ENCODE measurements at places on chromosomes 6 and 20.

GRCh38 chr6:71510057-71510713 lies 221.6 kb downstream of the OGFRL1 start:
- peak; percentile 29 for DNase-seq

GRCh38 chr20:2242678-2243077 lies 53.1 kb upstream of the TGM3 start:
- no peak for DNase-seq

DNA sequence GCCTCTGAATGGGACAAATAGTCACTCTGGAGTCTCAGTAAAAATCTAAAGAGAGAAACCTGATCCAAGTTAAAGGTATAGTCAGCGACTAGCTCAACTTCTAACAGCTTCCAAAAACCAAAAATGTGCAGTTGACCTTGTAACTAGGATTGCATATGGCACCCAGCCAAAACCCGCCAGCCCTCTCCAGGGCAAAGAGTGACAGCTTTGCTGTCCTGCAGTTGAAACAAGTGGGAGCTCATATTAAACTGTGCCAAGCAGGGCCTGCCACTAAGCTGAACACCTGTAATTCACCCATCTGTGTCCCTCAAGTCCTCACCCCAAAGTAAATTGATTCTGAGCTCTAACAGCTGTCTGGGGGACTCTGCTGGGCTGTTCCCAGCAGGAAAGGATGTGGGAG lies 695.3 kb downstream of the MAFB start:
- peak; percentile 36 for DNase-seq

- no peak for DNase-seq
Measured at GRCh38 chr20:39904476-39905112, 784.4 kb downstream of the MAFB start.

DNA sequence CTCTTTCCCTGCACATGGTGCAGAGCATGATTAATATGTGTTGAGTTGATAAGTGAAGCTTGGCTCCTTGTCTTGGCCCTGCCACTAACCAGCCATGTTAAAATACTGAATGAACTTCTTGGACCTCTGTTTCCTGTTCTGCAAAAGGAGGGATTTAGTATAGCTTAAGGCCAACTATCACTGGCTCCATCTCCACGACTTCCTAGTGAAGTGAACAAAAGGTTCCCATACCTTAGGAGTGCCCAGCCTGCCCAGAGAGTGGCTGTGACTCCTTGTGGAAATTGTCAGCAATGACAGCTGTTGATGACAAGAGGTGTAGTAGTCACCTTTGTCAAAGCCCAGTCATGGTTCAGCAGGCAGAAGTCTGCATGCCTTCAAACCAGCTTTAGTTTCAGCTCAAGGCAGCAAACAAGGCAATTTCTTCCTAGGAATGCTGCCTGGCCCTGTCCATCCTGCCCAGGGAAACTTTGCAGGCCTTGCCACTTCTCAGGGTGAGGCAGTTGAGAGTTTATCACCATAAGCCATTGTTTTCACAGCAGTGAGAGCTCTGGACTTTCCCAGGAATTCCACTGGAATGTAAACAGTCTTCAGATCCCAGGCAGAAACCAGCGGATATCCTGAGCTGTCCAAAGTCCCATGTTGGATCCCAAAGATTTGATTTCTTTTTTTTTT lies 169.7 kb upstream of the TNFAIP3 start:
- DNase-seq, result no peak

GRCh38 chr6:37696220-37696840 lies 1.4 kb downstream of the MDGA1 start:
- DNase-seq, result no peak

- peak; percentile 62 for DNase-seq
Measured at GRCh38 chr6:125340991-125341390, 39.2 kb upstream of the HDDC2 start.

DNA sequence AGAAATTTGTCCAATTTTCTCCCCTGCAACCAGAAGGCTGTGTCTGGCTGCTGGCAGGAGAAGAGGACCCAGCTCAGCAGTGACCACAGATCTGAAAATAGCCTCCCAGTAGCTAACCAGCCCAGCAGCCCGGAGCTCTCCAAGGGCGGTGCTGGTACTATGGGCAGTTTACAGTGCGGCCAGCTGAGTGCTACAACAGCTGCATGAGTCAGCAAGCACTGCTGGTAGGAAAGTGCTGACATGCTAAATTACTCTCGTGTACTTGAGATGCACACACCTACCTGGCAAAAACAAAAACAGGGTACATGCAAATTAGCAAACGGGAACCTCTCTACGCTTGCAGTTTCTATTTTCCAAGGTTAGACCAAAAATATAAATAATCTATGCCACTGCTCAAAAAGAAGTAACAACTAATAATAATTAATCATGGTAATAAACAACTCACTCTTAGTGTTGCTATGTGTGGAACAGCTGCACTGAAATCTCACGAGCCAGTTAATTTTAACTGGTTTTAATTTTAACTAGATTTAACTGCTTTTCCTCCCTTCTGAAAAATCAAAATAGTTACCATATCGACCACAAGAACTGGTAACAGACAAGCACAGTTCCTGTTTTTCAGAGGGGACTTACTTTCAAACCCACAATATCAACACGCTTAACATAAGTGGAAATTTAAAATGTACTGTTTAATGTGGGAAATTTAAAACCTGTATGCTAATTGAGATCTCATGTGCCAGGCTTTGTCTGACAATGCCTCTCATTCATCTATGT lies 10.8 kb downstream of the BACH2 start:
- peak; percentile 24 for DNase-seq

DNA sequence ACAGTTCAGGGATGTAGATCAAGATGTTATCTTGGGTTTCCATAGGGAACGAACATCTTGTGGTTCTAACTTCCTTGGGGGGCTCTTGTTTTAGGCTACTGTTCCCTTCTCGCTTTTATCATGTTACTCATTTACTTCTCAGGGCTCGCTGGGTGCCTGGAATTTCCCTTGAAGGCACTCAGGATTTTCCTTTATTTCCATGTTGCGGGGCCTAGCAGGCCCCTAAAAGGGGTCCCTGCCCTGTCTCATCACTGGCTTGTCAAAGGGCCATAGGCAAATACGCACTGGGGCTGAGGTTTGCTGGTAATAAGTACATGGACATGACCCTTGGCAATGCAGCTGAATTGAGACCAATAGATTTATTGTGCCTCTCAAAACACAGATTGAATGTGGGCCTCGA lies 262.3 kb downstream of the CDH4 start:
- DNase-seq, result no peak

DNA sequence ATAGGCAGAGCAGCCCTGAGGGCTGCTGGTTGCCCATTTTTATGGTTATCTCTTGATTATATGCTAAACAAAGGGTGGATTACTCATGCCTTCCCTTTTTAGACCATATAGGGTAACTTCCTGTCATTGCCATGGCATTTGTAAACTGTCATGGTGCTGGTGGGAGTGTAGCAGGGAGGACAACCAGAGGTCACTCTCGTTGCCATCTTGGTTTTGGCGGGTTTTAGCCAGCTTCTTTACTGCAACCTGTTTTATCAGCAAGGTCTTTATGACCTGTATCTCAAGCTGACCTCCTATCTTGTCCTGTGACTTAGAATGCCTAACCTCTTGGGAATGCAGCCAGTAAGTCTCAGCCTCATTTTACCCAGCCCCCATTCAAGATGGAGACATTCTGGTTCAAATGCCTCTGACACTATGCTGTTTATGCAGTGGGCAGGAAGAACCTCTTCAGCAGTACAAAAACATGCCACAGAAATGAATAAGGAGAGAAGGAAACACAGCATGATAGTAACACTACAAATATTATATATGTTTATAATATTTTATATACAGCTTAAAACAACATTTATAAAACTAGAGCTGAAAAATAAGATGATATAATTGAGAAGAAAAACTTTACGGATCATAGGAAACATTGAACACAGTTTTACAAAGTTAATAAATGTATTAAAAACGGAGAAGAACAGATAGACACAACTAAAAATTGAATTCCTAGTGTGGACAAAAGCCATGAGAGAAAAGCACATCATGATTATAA lies 58.9 kb upstream of the SAMD5 start:
- no peak for DNase-seq

- DNase-seq, result no peak
Measured at GRCh38 chr20:25279403-25279802, 31.5 kb downstream of the PYGB start.

DNA sequence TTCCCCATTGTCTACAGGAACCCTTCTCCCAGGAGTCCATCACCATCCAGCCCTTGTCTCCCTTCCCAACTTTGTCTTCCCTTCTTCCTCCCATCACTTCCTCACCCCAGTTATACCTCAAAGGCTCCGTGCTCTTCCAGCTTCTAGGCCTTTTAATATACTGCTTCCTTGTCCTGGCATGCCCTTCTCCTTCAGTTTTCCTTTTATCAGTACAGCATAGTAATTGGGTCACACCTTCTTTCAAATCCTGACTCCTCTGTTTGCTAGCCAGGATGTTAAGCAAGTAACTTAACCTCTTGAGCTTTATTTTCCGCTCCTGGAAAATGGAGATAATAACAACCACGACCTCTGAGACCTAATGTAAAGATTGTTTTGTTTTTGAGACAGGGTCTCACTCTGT lies 54.9 kb upstream of the PNRC1 start:
- no peak for DNase-seq

DNA sequence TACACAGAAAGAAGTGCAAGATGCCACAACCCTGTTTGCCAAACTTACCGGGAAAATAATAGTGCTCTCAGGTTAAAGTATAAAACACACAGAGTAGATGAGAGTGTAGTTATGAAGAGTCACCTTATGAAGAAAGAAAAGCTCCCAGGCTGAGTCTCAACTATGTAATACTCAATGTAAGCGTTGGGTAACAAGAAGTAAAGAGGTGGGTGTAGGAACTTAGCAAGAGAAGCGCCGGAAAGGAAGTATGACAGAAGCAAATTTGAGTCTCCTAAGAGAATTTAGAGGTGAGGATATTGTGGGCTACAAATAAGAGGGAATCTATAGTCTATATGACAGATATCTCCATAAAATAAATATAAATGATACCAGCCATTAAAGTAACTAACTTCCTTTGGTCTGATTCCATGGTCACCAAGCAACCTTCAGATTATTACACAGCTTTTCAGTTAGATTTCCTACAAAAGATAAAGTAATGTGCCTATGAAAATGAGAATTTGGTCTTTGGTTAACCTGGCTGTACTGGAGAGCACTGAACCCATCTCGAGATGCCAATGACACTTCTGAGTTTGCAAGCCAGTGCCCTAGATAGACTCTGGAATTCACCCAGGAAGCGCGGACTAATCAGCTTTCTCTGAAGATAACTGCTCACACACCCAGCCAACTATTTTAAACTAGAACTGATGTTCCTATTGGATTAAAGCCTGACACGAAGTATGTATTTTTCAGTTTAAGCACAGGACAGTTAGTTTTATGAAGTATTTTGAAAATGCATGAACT lies 1.8 kb downstream of the TUBE1 start:
- no peak for DNase-seq

GRCh38 chr20:49634116-49634515 lies 66.2 kb upstream of the PTGIS start:
- DNase-seq, result no peak

DNA sequence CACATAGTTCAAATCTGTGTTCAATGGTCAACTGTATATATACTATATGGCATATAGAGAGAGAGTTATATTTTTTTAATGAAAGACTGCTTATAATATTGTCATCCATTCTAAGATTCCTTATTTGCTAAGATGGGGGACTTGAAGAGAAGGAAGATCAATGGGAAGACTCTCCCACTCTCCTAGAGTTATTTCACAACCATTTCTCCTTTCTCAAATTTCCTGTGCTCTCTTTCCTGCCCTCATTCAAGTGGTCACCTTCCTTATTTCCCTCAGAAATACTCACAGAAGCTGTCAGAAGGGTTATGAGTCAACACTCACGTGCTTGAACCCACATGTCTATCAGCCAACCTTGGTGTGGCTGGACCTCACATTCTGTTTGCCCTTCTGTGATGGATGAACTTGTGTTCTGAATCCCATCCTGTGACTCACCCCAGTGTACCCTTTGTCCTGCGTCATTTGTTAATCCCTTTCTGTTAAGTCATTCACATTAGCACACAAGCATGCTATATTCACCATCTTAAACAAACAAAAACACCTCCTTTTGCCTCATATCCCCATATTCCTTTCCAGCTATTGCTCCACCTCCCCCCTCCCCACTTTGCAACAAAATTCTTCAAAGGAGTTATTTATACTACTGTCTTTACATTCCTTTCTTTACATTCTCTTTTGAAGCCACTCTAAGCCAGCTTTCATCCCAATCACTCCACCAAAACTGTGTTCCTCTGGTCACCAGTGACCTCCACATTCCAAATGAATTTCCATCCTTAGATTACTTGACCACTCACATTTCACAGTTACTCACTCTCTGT lies 279.3 kb upstream of the TCF21 start:
- no peak for DNase-seq

GRCh38 chr6:138685257-138685656 lies 88.3 kb upstream of the CCDC28A start:
- no peak for DNase-seq

DNA sequence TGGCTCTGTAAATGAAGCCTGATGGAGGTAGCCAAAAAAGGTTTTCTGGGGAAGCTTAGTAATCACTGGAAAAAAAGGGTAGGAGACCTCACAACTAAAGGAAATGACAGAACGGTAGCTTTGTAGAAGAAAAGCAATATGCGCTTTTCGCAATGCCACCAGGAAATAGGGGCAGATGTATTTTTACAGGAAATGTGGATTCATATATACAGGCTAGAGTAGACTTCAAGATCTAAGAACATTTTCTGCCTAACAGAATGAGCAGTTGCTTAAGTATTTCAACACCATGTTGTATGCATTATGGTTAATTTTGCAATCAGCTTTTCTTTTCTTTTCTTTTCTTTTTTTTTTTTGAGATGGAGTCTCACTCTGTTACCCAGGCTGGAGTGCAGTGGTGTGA lies 219.6 kb downstream of the CD83 start:
- no peak for DNase-seq

GRCh38 chr20:49790077-49790798 lies 22.4 kb upstream of the SLC9A8 start:
- DNase-seq, result no peak

GRCh38 chr6:170006900-170007467 lies 255.6 kb downstream of the ERMARD start:
- no peak for DNase-seq

GRCh38 chr6:143136647-143137046 lies 76.0 kb downstream of the AIG1 start:
- peak; percentile 74 for DNase-seq

GRCh38 chr6:45982280-45983036 lies 33.2 kb downstream of the CLIC5 start:
- DNase-seq, result no peak

GRCh38 chr6:117840541-117840983 lies 66.5 kb upstream of the SLC35F1 start:
- peak; percentile 16 for DNase-seq

DNA sequence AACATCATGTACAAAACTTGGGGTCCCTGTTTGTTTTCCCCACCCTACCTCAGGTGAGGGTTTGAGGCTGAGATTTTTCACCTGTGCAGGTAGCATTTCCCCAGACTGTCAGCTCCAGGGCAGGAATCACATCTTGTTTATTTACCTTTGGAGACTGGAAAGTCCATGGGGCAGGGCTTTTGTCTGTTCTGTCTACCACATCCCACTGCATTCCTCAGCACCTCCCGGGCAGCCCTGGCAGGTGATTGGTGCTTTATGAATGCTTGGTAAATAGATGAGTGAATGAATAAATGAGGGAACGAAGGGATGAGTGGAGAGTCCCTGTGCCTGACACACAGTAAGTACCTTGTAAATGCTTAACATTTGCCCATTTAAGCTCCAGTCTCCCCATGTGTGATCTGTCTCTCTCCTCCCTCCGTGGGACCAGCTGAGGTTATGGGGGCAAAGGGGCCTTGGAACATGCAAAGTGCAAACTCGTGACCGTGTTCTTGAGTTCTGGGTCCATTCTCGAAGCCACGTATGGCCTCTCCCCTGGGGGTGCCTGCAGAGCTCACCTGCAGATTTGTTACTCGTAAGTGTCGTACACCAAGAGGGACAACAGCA lies 69.7 kb upstream of the PMEPA1 start:
- no peak for DNase-seq

GRCh38 chr20:46631874-46632446 lies 19.3 kb downstream of the SLC13A3 start:
- DNase-seq, result no peak

Data from NCI-H446 treated with DMSO at 0.1 percent for 48 hours (cell line).